ENCODE measurements at places on chromosomes 1 and 21.

GRCh38 chr1:152462636-152463035 lies 48.0 kb upstream of the LCE5A start:
- no peak for DNase-seq

DNA sequence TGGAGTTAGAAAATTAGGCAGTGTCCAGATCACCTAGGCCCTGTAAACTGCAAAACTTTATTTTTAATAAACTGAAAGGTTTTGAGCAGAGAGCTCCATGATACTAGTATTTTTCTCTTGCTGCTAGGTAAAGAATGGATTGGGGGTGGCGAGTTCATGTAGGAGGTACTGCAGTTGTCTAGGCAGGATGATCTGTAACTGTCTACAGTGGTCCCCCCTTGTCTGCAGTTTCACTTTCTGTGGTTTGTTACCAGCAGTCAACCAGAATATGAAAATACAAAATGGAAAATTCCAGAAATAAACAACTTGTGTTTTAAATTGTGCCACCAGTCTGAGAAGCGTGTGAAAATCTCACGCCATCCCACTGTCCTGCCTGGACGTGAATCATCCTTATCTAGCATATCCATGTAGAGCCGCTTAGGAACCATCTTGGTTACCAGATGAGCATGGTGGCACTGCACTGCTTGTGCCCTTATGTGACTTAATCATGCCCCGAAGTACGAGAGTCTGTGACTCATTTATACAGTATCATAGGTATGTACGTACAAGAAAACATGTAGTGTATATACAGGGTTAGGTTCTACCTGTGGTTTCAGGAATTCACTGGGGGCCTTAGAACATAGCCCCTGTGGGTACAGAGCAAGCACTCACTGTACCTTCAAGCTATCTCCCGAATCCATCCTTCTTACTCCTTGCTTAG lies 94.2 kb downstream of the AHCTF1 start:
- peak; percentile 17 for DNase-seq

DNA sequence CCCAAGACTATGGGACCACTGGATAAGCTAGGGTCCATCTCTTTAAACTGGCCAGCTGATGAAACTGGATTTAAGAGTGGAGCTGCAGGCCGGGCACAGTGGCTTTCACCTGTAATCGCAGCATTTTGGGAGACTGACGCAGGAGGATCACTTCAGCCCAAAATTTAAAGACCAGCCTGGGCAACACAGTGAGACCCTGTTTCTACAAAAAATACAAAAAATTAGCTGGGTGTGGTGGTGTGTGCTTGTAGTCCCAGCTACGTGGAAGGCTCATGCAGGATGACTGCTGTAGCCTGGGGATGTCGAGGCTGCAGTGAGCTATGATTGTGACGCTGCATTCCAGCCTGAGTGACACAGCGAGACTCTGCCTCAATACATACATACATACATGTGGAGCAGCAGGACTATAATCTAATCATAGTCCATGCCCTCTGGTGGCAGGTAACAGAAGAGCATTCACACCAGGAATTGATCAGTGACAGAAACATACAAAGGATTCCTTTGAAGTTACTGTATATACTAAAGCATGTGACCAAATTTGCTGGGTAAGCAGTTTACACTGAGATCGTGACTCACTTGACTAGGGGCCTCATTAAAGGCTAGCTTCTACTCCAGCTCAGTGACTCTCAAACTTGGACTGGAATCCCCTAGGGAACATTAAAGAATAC lies 101.5 kb upstream of the SLFNL1 start:
- peak; percentile 92 for DNase-seq

GRCh38 chr1:23524716-23525401 lies 6.2 kb downstream of the E2F2 start:
- no peak for DNase-seq

GRCh38 chr1:161201836-161202712 lies at the start of gene NDUFS2:
NDUFS2 (plus strand) TSS chr1:161202367; CDS start chr1:161202386, 19 bp downstream.
- peak; percentile 99 for DNase-seq

DNA sequence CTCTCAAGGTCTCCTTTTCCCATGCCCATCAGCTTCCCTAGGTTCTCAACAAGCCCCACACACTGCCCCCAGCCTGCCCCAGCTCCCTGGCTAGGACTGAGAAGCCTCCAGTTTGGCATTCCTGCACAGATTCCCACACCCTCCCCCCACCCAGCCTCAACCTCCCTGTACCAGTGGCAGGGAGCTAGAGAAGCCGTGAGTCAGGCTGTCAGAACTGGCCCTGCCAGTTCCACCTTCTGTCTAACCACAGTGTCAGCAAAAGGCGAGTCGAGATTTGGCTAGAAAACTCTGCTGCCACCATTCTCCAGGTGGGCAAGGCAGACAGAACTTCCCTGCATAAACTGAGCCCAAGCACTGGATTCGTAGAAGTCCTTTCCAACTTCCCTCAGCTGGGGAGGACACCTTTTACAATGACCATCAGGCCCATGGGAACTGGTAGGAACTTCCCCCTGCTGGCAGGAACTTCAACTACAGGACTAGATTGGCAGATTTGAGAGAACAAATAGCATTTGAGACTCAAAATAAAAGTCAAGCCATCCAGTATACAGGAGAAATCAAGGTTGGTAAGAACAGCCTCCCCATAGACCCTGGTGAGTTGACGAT lies 31.0 kb downstream of the TNNT2 start:
- peak; percentile 49 for DNase-seq

DNA sequence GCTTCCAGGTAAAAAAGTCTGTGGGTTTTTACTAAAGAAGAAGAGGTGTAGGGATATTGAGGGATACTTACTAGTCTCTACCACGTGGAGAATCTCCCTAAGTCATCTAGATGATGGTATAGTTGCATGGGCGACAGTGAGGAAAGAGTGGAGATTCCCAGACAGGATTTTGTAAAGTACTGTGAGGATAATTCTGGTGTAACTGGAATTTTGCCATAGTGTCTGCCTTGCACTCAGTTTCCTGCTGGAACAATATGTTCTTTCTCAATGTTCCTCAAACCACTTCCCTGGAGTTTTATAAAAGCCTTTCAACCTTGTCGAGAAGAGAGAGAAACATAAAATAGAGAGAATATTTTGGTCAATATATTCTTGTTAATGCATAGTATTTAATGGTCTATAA lies 95.1 kb upstream of the WLS start:
- DNase-seq, result no peak

- peak; percentile 62 for DNase-seq
Measured at GRCh38 chr1:6521536-6521935, 30.1 kb upstream of the PLEKHG5 start.

GRCh38 chr21:39715804-39716397 lies 29.1 kb upstream of the IGSF5 start:
- DNase-seq, result peak; percentile 21

DNA sequence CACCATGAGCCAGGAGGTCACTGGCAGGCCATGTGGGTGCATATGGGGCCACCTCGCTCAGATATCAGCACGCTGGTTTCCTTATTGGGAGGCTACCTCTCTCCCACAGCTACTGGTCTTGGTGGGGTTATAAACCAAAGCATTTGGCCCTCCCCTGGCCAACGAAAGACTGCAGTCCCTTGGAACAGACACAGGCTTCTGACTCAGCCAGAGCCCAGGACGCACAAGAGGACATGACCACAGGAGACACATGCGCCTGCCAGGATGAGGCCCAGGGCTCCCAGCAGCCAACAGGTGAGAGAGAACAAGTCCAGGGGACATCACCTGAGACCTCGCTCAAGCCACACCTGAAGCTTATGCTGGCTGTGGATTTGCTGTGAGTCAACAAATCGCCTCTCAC lies 13.8 kb downstream of the NPHP4 start:
- no peak for DNase-seq

- peak; percentile 4 for DNase-seq
Measured at GRCh38 chr1:111441573-111442192, 7.4 kb downstream of the WDR77 start.

DNA sequence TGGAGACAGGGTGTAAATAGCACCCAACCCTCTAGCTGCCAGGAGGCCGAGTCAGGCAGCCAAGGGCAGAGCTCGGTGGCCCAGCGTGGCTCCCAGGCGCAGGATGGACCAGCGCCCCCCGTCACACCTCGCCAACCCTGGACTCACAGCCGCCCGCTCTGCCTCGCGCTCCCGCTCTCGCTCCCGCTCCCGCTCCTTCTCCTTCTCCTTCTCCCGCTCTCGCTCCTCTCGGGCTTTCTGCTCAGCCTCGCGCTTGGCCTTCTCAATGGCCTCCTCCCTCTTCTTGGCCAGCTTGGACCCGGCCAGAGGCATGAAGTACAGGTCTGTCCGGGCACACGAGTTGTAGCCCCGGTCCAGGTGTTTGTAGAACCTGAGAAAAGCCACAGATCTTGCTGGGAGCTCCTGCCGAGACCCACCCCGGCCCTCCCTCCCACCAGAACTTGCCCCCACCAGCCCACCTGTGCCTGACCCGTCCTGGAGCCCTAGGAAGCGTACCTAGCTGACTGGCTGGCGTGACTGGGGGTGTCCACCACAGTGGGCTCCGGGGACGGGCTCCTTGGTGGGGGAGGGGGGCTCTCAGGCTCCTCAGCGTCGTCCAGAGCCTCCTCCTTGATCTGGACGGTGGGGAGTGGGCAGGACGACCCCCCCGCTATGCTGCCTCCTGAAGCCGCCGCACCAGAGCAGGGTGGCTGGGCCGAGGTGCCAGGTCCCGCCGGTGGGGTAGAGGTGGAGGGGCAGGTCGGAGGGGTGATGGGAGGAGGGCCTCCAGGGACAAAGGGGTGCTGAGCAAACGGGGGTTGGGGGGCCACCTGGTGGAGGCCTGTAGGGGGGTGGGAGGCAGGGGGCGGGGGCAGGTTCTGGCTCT lies 41.9 kb downstream of the SLC45A1 start:
- no peak for DNase-seq

- no peak for DNase-seq
Measured at GRCh38 chr1:185532856-185533255, 201.3 kb upstream of the HMCN1 start.

- no peak for DNase-seq
Measured at GRCh38 chr1:225812488-225813213, 2.7 kb downstream of the EPHX1 start.

DNA sequence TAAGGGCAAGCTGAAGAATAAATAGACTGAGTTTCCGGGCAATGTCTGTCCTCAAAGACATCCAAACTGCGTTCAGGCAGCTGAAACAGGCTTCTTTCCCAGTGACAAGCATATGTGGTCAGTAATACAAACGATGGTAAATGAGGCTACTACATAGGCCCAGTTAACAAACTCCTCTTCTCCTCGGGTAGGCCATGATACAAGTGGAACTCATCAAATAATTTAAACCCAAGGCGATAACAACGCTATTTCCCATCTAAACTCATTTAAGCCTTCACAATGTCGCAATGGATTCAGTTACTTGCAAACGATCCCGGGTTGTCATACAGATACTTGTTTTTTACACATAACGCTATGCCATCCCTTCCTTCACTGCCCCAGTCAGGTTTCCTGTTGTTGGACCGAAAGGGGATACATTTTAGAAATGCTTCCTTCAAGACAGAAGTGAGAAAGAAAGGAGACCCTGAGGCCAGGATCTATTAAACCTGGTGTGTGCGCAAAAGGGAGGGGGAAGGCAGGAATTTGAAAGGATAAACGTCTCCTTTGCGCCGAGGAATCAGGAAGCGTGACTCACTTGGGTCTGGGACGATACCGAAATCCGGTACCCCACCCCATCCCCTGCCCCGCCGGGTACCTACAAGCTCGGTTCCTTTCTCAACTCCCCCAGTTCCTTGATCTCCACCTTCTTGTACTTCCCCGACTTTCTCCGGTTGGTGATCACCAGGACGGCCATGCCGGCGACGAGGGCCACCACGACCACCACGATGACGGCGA lies 1.3 kb downstream of the TACSTD2 start:
- DNase-seq, result no peak
